Thymus (tissue), 14 donors: ENCODE measurements at places on chromosomes 2 and 18. TPM values are rescaled to one million over a fixed set of nuclear protein-coding genes. Genes with fewer than 3 reads are reported as not detected.

Gene NT5C1B
- total RNA-seq, result not detected

Gene COLEC12
- 5.6 TPM for total RNA-seq

Gene SP100
- total RNA-seq, result 69.2 TPM

Gene ACTG2
- 0.61 TPM for total RNA-seq

Gene GAL3ST2
- 0.09 TPM for total RNA-seq

Gene CRYGD
- total RNA-seq, result not detected

Gene UGT1A8
- total RNA-seq, result 0.24 TPM

Gene BOK
- 2.5 TPM for total RNA-seq

Gene CAPN13
- total RNA-seq, result 0.05 TPM

Gene CXCR1
- total RNA-seq, result 0.24 TPM

Gene STRADB
- 19.5 TPM for total RNA-seq

- H3K27ac ChIP-seq, result no peak overlapping the region
- no peak for DNase-seq
- H3K4me3 ChIP-seq, result no peak overlapping the region
- no peaks in the 10 kb centered on the region for H3K4me1 ChIP-seq
- H3K36me3 ChIP-seq, result no peaks in the 10 kb centered on the region
Observed at GRCh38 chr2:29782549-29783458, 138.6 kb downstream of the ALK start.

GRCh38 chr2:179536185-179536584 lies 271.6 kb upstream of the SESTD1 start:
- H3K4me3 ChIP-seq, result no peak overlapping the region
- H3K36me3 ChIP-seq, result no peaks in the 10 kb centered on the region
- no peak overlapping the region for H3K27ac ChIP-seq
- no peaks in the 10 kb centered on the region for H3K27me3 ChIP-seq
- H3K4me1 ChIP-seq, result no peaks in the 10 kb centered on the region
- no peak for DNase-seq

- H3K36me3 ChIP-seq, result no peaks in the 10 kb centered on the region
- no peak for DNase-seq
- H3K4me3 ChIP-seq, result no peak overlapping the region
- no peaks in the 10 kb centered on the region for H3K4me1 ChIP-seq
- no peak overlapping the region for H3K27ac ChIP-seq
- no peaks in the 10 kb centered on the region for H3K27me3 ChIP-seq
Observed at GRCh38 chr2:210814251-210815025, 258.0 kb downstream of the CPS1 start.

DNA sequence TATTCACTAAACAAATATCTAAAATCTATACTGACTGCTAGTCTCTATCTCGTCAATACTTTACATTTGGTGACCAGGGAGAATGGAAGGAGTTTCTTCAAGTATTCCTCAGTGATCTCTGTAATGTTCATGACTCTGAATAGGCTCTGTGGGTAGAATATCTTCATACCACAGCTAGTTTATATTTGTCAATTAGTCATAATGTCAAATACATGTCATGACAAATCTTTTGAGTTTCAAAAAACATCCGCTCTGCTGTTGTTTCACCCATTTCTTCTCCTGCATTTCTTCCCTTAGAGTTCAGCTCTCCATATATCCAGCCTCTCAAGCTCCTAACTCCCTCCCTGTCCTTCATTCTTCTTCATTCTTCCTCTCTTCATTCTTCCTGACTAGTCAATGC lies 206.5 kb upstream of the FANCL start:
- DNase-seq, result no peak
- no peaks in the 10 kb centered on the region for H3K27me3 ChIP-seq
- no peaks in the 10 kb centered on the region for H3K4me1 ChIP-seq
- H3K36me3 ChIP-seq, result no peaks in the 10 kb centered on the region

GRCh38 chr2:20443276-20443920 lies 3.5 kb upstream of the RHOB start:
- peaks cover 32% of the 10 kb centered on the region for H3K27me3 ChIP-seq
- H3K4me1 ChIP-seq, result peaks cover 10% of the 10 kb centered on the region
- DNase-seq, result no peak
- no peak overlapping the region for H3K4me3 ChIP-seq
- H3K36me3 ChIP-seq, result no peaks in the 10 kb centered on the region

DNA sequence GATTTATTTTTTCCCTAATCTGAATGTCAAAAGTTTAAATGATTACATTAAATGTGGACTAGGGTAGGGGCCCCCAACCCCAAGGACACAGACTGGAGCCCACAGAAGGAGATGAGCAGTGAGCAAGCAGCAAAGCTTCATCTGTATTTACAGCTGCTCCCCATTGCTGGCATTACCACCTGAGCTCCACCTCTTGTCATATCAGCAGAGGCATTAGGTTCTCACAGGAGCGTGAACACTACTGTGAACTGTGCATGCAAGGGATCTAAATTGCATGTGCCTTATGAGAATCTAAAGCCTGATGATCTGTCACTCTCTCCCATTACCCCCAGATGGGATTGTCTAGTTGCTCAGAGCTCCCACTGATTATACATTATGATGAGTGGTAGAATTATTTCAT lies 3.8 kb downstream of the MOB1A start:
- peaks cover 17% of the 10 kb centered on the region for H3K36me3 ChIP-seq
- DNase-seq, result no peak
- no peaks in the 10 kb centered on the region for H3K27me3 ChIP-seq
- H3K4me3 ChIP-seq, result no peak overlapping the region

- no peaks in the 10 kb centered on the region for H3K36me3 ChIP-seq
- H3K27ac ChIP-seq, result no peak overlapping the region
- H3K4me3 ChIP-seq, result no peak overlapping the region
Observed at GRCh38 chr2:7102826-7103225, 185.6 kb downstream of the RNF144A start.

DNA sequence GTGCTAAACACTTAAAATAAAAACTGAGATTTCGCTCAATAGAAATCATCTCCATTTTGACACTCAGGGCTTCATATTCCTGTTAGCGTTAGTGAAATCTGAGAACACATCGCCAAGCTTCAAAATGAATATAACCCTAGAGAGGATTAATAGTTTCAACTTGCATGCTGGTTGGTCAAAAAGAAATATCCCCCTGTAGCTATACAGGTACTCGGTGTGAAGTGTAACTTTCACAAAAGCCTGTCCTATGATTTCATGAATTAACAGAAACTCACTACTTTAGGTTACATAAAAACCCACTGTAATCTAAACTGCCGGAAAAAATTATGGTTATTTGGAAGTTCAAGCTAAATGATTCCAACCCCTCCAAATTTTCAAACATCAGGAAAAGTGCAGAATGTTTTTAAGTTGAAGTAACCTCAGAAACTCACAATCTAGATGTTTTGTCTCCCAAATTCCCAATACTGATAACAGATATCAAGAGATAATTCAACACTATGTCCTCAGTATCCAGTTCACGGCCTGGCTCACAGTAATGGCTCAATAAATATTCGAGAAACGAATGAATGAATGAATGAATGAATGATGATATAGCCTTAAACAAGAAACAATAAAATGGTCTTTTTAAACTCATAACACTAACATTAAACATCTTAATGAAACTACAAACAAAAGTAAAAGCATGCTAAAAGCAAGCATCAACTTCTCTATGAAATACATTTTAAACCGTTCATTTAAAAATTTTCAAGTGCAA lies 2.5 kb downstream of the TLK1 start:
- H3K27me3 ChIP-seq, result no peaks in the 10 kb centered on the region
- DNase-seq, result no peak
- no peak overlapping the region for H3K4me3 ChIP-seq
- peaks cover 14% of the 10 kb centered on the region for H3K4me1 ChIP-seq

DNA sequence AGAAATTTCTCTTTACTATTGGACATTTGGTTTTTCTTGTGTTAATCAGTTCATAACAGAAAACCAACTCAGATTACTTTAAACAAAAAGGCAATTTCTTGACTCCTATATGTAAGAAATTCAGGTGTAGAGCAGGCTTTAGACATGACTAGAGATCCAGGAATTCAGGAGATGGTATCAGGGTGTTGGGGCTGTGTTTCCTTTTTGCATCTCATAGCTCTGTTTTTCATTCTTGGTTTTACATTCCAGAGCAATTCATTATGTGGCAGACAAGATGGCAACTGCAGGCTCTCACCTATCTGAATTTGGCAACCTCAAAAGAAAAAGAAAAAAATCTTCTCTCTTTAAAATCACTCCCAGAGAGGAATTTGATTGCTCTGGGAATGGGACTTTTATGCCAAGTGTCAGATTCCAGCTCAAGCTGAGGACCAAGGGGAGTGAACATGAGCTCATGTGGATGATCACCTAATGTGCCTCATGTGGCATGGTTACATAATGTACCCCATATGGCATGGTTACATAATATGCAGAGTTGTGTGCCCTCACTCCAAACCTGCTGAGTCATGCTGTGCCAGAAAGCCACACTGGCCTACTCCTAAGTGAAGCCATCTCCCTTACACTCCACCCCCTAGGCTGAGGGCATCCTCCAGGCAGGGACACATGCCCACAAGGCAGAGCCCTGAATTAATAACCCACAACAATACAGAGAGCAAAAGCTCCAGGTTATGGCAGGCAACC lies 282.7 kb downstream of the MBD2 start:
- H3K27ac ChIP-seq, result no peak overlapping the region
- H3K4me1 ChIP-seq, result no peaks in the 10 kb centered on the region
- no peak overlapping the region for H3K4me3 ChIP-seq
- DNase-seq, result no peak

DNA sequence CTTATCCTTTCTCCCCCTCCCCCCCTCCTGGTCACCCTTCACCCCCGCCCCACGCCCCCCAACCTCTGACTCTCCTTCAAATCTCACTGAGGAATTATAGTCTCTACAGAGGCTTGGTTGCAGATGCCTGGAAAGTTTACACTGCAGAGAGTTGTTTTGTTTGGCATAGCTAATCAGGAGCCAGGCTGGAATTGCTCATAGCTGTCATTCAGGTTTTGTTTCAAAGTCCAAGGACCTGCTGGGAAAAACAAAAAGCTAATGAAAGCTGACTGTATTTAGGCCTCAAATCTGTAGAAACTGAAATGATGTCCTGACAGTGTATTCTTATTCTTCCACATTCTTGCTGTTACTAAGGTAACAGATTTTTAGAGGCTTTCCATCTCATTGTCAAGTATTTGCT lies 22.6 kb downstream of the GREB1L start:
- no peaks in the 10 kb centered on the region for H3K4me1 ChIP-seq

- DNase-seq, result no peak
- no peak overlapping the region for H3K27ac ChIP-seq
- H3K36me3 ChIP-seq, result peaks cover 11% of the 10 kb centered on the region
- no peaks in the 10 kb centered on the region for H3K4me1 ChIP-seq
Observed at GRCh38 chr2:233363744-233364235, 9.5 kb downstream of the DGKD start.

- H3K27me3 ChIP-seq, result no peaks in the 10 kb centered on the region
- DNase-seq, result no peak
- no peak overlapping the region for H3K4me3 ChIP-seq
- H3K27ac ChIP-seq, result no peak overlapping the region
Observed at GRCh38 chr2:234472155-234472554, 24.7 kb downstream of the ARL4C start.

DNA sequence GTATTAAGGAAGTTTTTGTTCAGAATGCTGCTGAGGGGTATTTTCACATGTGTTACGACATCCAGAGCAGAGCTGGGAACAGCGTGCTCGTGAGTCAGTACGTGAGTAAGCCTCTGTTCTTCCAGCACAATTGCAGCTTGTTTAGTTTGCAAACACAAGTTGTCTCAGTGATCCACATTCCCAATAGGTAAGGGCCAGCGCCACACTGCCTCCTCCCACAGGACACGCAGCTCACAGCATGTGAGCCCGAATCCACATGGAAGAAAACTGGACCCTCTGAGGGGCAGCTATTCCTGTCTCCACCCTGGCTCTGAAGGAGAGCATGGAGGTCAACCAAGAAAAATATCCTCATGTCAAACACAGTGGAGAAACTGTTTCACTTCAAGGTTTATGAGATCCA lies 173.9 kb upstream of the PID1 start:
- no peaks in the 10 kb centered on the region for H3K36me3 ChIP-seq
- DNase-seq, result no peak
- H3K4me3 ChIP-seq, result no peak overlapping the region
- no peaks in the 10 kb centered on the region for H3K27me3 ChIP-seq

DNA sequence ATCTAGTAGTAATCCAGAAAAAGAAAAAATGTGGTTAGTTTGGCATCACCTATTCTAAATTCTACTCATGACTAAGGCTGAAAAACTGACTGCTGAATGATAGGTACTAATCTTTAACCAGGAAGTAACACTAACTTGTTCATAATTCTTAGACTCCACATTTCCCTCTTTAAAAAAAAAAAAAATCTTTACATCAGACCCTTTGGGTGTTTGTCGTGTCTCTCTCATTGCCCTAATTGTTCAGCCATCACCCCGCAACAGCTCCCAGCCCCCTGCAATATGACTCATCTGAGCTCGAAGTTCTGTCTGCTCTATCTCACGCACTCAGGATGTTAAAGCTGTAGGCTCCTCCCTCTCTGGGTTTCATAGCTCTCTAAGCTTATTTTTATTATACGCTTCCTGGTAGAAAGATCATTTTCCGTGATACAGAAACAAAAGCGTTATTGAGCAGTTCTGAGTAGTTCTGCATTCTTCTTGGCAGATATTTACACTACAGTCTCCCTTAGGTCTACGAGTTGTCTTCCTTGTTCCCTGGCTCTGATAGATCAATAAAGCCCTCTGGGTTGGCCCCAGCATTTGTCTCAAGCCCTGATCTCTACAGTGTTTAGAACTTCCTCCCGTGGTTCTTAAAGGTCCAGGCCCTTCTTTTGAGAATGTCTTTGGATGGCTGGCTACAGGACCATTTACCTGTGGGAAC lies 95.6 kb downstream of the TNFRSF11A start:
- peak; percentile 44 for DNase-seq
- no peak overlapping the region for H3K4me3 ChIP-seq
- H3K4me1 ChIP-seq, result peaks cover 12% of the 10 kb centered on the region
